ENCODE measurements at places on chromosomes 2 and 18.
A peak's percentile ranks its signal among the peaks of the same experiment; 100 is the strongest.

DNA sequence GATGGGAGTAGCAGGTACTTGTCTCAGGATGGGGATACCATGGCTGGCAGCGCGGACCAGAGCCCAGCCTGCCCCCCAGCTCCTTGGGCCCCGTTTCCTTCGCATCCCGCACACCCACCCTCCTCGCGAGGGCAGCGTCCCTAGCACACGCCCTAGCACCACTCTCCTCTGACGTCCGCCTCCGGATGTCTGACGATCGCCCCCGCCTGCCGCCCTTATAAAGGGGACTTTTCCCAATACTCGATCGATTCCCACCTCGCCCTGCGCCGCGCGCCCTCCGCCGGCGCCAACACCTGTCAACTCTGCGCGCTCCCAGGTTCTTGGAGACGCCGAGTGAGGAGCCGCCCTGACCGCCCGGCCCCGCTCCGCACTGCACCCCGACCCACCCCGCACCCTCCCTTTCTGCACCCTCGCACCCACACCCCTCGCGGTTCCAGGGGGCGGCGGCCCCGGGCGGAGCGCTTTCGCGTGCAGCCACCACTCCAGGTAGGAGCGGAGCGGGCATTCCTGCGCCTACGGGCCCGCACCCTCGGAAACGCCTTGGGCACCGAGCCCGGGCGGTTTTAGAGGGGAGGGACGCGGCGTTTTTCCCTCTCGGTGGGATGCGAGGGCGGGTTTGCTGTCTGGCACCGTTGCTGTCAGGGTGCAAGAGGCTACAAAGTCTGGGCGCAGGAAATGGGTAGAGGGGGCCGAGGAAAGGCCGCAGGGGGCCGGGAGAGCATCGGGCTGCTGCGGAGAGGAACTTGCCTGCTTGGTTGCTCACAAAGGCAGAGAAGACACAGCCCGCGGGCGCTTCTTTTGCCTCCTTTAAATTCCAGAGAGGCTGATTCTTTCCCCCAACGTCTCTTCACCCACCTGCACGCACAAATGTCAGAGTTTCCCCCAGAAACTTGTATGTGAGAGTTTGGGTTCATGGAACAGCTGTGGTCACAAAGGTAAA, at the start of gene SLC5A7:
TSS of gene SLC5A7 (plus strand) at position 247 of the 940 bp plus-strand sequence. CDS start 1,632 bp downstream, outside the sequence.
- no peak for DNase-seq

GRCh38 chr2:42567806-42568400, 529 bp upstream of the MTA3 start:
- DNase-seq: no peak

GRCh38 chr2:10777842-10778723, 34.5 kb downstream of the PDIA6 start:
- no peak for DNase-seq

DNA sequence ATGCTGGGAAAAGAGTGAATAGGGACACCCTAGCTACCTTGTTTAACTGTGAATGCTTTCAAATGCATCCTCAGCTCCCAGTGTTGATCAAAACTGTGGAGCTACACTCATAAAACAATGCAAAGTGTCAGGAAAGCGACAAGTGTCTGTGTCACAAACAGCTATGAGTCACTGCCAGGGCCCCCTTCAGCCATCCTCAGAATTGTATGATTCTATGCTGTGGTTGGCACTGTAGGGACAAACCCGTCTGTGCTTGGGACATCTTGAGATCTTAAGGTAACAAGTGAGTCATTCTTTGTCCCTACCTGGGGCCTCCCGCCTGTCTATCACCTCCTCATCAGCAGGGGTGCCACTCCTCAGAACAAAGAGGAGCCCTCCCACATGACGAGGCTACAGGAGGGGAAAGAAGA, 42.4 kb downstream of the KLF7 start:
- DNase-seq: no peak

GRCh38 chr2:151297882-151298281, 8.4 kb upstream of the NMI start:
- DNase-seq: no peak

DNA sequence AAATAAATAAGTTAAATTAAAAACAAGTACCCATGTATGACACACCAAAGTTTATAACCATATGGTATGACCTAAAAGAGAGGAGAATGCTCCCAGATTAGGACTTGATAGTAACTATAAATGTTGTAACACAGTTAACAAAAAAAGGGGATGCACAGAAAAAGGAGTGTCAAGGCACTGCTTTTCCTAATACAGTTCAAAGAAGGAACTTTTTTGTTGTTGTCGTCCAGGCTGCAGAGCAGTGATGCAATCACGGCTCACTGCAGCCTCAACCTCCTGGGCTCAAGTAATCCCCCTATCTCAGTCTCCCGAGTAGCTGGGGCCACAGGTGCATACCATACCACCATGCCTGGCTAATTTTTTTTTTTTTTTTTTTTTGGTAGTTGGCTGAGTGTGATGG, 2.7 kb downstream of the NARS1 start:
- DNase-seq: no peak

GRCh38 chr2:226995625-226996041, 159.8 kb downstream of the RHBDD1 start:
- no peak for DNase-seq

- no peak for DNase-seq
Observed at GRCh38 chr2:163732727-163733126, 3.1 kb downstream of the FIGN start.

DNA sequence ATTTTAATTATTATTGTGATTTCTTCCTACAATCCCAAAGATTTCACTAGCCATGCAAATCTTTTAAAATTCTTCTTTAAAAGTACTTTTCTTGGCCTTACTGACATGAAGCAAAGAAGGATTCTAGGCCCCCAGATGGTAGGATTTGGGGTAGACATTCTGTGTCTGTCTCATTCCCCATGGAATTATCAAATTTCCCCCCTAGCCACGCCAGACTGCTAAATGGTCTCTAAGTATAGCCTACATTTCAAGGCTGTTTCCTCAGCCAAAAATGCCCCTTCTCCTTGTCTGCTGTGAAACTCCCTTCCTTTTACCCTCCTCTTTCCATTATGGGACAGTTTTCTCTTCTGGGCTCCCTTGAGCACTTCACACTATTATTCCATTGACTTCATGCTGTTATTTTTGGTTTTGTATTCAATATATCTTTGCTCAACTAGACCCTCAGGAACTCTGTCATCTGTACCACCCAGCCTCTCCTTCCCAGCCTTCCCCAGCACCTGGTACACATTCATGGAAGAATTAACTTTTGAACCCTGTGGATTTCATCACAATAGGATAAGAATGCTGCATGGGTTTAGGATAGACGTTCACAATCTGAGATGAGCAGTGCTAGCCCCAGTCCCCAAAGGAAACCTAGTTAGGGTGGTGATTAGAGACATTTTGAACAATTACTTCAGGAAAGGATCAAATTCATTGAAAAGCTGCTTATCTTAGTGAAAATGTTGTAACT, 21.5 kb upstream of the CYP1B1 start:
- DNase-seq: no peak

DNA sequence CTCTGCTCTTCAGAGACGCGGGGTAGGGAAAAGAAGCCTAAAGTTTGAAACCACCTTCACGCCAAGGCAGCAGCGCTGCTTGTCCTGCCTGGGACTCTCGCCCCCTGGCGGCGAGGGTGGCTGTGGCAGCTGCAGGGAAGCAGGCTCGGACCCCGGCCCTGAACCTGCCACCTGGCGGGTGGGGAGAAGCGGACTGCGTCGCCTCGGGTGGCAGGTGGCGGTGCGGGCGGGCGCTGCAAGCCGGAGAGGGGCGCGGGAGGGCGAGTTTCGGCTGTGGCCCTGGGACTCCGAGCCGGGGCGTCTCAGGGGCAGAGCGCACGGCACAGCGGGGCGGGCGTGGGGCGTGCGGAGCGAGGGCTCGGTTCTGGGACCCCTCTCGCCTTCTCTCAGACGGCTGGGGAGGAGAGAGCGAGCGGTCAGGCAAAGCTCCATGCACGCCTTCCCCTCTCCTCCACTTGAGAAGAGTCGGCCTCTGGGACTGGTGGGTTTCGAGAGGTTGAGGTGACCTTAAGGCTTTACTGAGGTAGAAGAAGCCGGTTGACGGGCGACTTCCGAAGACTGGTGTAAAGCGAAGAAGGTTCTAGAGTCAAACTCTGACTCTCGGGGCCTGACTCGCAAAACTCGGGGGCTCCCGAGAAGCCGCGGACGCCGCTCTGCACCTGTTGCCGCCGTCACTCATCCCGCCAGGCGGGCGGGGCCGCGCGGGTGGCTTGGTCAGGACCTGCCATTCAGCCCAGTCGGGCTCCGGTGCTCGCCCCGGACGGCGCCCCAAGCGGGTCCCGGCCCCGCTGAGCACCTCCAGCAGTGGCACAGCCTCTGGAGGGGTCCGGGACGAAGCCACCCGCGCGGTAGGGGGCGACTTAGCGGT, 1.1 kb upstream of the BOLL start:
- DNase-seq: no peak

DNA sequence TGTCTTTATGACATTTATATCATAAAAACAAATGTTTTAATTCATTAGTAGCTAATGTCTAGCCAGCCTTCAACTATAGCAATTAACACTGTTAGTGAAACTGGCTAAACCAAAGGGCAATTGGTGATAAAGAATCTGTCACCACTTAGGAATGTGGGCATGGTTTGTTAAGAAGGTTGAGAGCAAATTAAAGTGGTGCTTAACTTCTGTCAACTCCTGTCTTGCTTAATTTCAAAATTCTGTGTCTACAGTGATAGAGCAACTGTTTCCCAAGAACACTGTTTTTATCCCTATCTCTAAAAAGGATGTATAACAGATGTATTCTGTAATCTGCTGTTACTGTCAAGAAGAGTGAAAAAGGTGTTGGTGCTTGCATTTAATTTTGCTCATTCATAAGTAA, 36.5 kb downstream of the CFAP36 start:
- no peak for DNase-seq

GRCh38 chr18:25799231-25799630, 291.2 kb downstream of the SS18 start:
- no peak for DNase-seq

- no peak for DNase-seq
Observed at GRCh38 chr2:45002686-45003085, 6.6 kb downstream of the SIX2 start.

DNA sequence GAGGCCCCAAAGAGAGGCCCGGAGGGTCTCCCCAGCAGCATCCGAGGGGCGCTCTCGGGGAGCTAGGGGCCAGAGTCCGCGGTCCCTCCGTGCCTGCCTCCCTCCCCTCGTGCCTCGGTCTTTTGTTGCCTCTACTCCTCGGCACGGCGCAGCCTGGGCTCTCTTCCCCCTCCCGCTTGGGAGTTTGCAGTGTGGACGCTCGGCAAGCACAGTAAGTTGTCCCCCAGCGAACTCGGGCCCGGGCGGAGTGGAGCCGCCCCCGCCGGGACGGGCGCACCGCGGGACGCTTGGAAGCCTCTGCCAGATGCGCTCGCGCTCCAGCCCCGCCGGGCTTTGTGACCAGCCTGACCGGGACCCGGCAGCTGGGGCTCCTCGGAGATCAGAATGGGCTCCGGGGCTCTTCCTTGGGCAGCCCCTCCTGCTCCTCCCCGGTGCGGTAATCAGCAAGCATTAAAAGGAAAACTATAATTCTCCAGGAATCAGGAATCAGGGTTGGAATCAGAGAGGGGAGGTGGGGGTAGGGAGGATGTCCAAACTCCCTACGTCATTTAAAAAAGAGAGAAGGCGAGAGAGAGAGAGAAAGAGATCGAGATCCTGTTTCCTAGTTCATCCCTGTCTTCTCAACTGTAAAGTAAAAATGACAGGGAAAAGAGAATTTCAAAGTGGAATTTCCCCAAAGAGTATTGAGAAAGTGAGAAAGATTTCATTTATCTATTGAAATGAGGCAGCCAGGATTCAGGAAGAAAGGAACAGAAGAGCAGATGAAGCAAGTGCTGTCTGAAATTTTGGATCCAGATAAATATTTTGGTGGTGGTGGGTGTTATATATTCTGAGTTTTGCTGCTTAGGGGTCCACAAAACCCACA, 786 bp upstream of the TMEM200C start:
- no peak for DNase-seq

DNA sequence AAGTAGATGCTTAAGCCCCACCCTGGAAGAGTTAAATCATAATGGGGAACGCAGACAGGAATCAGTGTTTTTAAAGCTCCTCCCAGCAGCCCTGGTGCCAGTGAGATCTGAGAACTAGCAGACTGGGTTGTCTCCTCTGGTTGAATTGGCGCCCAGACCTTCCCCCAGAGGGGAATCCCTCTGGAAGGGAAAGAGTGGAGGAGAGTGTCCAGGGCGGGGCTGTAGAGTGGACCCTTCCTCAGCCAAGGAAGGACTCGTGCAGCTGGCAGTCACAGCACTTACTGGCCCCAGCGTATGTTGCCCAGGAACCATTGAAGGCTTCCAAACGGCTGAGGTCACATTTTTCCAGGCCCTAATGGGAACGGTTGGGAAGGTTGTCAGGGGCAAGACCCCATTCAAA, 62.5 kb downstream of the TGOLN2 start:
- DNase-seq: no peak

- DNase-seq: no peak
Observed at GRCh38 chr18:78582898-78583738, 396.5 kb upstream of the SALL3 start.

DNA sequence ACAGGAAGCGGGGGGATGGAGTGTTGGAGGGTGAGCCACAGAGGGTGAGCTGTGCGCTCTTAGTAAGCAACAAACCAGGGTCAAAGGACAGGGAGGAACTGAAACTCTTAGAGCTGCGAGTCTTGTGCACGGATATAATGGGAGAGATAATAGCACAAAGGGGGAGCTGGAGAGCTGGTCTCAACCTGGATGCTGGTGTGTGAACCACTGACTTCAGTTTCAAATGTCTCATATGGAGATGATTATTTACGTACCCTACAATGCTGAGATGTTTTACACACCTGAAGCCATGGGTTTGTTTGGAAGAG, 35.9 kb downstream of the PTGR3 start:
- no peak for DNase-seq

GRCh38 chr2:217283460-217283859, 423.6 kb upstream of the TNP1 start:
- no peak for DNase-seq

DNA sequence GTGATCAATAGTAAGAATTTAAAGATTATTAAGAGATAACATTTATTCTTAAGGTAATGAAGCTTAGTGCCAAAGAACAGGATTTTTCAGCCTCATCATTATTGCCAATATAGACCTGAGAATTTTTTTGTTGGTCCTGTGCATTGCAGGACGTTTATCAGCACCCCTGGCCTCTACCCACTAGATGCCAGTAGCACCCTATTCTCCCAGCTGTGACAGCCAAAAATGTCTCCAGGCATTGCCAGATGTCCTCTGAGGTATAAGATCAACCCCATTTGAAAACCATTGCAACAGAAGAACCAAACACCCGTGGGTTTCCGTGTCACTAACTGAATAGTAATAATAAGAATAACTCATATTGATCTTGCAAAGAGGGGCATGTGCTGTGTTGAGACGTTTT, 700.0 kb upstream of the SOX11 start:
- no peak for DNase-seq

GRCh38 chr18:55265984-55266383, 306.7 kb upstream of the CCDC68 start:
- DNase-seq: no peak

- DNase-seq: peak; percentile 21
Observed at GRCh38 chr2:216215658-216216390, 106.7 kb downstream of the XRCC5 start.
